ENCODE measurements at places on chromosomes 6 and 20.

- DNase-seq: no peak
Observed at GRCh38 chr6:142935553-142936517, 9.1 kb downstream of the HIVEP2 start.

DNA sequence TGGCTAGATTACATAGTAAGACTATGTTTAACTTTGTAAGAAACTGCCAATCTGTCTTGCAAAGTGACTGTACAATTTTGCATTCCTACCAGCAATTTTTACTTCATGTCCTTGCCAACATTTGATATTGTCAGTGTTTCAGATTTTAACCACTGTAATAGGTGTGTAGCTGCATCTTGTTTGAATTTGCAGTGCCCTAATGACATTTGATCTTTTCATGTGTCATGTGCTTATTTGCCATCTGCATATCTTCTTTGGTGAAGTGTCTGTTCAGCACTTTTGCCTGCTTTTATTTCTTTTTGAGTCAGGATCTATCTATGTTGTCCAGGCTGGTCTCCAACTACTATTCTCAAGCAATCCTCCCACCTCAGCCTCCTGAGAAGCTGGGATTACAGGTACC, 2.4 kb upstream of the PRPH2 start:
- no peak for DNase-seq

DNA sequence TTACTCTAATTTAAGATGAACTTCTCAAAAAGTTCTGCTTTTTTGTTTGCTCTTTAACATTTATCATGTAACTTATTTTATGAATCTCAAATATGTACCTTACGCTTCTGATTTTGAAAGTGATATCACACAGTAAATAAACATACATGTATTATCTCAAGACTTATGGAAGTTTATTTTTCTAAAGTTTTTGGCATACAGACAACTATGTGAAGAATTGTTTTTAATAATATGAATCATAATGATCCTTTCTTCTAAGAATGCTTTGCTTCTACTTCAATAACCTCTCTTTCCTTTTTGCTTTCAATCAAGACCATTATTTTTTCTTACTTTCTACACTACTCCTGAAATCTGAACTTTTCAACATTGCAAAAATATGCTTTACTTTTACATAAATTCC, 816.4 kb downstream of the EYS start:
- DNase-seq: no peak

DNA sequence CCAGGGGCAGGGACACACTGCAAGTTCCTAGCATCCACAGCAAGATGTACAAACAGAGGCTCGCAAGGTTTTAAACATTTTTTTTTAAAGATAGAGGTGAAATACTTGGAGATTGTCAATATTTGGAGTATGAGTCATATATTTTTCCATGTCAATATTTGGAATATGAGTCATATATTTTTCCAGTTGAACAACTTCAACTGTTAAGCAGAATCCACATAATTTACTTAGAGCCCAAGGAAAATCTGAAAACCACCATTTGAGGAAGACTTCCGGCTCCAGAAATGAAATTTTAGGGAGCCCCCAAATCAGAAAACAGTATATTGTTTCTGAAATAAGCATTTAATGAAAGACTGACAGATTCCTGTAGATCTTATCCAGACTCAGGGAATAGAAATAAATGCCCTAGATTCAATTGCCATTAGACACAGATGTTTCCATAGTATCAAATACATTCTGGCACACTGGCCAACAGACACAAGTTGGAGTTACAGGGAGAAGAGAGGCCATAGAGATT, 51.6 kb upstream of the FAM184A start:
- DNase-seq: no peak

- no peak for DNase-seq
Observed at GRCh38 chr6:6772751-6773150, 184.2 kb downstream of the LY86 start.

DNA sequence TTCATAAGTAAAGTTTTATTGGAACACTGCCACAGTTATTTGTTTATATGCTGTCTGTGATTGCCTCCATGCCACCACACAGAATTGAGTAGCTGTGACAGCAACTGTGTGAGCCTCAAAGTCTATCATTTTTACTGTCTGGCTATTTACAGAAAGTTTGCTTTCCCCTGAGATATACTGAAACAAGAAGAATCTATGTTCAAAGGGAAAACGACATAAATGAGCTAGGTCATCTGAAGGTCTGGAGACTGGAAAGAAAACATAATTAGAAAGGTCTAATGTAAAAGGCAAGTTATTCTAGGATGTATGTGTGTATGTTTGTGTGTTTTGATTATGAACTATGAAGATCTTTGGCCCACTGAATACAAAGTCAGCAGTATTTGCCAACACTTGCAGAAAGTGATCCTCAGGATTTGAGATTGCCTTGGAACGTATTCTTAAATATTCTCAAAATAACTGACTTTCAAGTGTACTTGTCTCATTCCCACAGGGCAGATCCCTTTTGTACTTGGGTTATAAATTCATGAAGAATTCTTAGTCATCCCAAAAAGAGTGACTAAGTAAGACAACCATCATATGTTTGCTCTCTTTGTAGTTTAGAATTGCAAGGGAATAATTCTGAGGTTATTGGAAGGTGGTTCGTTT, 677.7 kb downstream of the DOK5 start:
- DNase-seq: no peak

DNA sequence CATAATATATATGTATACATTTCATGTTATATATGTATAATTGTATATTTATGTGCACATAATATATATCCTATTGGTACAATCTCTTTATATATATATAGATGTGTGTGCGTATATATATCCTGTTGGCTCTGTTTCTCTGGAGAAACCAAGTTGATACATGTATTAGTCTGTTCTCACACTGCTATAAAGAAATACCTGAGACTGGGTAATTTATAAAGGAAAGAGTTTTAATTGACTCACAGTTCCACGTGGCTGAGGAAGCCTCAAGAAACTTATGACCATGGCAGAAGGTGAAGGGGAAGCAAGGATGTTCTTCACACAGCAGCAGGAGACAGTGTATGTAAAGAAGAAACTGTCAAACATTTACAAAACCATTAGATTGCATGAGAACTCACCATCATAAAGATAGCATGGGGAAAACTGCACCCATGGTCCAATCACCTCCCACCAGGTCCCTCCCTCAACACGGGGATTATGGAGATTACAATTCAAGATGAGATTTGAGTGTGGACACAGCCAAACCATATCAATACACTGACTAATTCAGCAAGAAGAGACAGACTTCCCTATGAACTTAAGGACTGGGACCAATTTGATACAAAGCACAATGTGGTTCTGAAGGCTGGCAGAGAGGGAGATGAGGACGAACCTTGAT, 14.0 kb downstream of the CST3 start:
- DNase-seq: no peak

DNA sequence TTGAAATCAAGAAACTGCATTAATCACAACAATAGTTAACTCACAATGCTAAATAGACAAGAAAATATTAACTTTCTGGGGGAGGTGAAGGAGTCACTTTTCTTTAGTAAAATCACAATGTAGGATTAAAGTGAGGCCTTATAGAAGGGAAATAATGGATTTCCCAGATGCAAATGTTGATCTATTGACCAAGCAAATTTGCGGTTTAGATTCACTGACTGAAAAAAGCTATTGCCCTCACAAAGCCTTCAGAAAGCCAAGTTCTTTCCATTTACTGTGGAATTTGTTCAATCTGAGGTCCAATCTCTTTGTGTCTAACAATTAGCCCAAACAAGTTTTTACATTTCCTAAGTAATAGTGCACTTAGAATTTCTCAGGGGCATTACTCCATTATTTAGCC, 95.1 kb upstream of the PTCHD4 start:
- DNase-seq: no peak

GRCh38 chr6:155026022-155026705, 31.0 kb downstream of the TIAM2 start:
- DNase-seq: no peak

DNA sequence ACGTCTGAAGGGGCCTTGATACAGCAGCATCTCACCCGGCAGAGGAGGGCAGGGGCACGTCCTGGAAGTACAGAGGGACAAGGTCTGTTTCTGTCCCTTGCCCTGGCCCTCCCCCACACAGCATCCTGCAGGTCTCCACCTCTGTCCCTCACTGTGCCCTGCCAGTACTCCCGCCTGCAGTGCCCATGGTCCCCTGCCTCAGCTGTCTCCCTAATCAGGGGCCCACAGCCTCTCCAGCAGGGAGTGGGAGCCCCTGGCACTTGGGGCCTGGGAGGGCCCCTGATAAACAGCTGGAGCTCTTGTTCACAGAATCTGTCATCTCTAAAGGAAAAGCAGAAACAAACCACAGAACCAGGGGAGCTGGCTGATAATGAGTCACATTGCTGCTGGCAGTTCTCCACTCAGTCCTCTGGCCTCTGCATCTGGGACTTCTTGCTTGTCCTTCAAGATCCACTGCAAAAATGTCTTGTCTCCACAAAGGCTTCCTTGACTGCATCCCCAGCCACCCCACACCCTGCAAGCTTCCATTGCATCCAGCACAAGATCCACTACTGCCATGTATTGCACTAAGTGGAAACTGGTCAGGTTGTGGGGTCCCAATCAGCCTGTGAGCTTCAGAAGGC, 33.2 kb upstream of the TAF8 start:
- DNase-seq: peak; percentile 77

GRCh38 chr20:43318755-43319297, 129.1 kb upstream of the PTPRT start:
- no peak for DNase-seq

DNA sequence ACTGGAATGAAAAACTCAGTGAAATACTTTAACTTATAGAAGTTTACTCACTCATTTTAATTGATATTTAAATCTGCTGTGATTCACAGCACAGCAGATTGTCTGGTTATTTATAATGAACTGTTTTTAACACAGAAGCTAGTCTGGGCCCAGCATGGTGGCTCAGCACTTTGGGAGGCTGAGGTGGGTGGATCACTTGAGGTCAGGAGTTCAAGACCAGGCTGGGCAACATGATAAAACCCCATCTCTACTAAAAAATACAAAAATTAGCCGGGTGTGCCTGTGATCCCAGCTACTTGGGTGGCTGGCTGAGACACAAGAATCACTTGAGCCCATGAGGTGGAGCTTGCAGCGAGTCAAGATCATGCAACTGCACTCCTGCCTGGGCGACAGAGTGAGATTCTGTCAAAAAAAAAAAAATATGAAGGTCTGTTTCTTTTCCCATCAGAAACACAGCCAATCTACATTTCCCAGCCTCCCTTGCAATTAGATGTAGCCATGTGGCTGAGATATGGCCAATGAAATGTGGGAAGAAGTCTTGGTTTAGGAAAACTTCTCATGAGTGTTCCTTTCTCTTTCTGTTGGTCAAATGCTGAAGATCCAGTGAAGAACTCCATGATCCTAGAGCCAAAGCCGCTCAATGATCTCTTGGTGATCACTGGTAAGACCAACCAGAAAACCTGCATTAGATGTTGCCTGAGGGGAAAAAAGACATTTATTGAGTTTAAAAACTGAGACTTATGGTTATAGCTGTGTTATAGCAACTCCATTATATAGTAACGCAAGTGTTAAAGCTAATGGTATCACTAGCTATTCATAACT, 31.3 kb upstream of the BTN3A2 start:
- DNase-seq: no peak

DNA sequence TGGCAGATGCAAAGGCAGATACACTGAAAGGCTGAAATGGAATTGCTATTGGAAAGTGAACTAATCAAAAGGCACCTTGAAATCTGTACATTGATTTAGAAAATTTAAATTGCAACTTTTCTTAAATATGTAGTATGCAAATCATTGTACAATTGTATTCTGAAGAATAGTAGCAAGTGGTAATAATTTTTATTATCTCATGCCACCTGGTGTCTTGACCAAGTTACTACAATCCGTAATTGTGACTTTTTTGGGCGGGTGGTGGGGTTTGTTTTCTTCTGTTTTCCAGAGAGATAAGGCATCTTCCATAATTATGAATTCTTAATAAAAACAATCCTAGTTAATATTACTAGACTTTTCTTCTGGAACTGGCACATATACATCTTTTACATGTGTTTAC, 12.5 kb upstream of the BCKDHB start:
- DNase-seq: no peak

- DNase-seq: peak; percentile 87
Observed at GRCh38 chr6:143806282-143807102, 36.6 kb upstream of the LTV1 start.

- DNase-seq: no peak
Observed at GRCh38 chr6:151191527-151191926, 48.2 kb upstream of the AKAP12 start.

GRCh38 chr6:16979677-16980370, 122.0 kb upstream of the STMND1 start:
- peak; percentile 66 for DNase-seq

GRCh38 chr6:7152462-7152861, 44.7 kb downstream of the RREB1 start:
- DNase-seq: no peak

GRCh38 chr6:7974938-7975763, 64.6 kb upstream of the TXNDC5 start:
- no peak for DNase-seq

DNA sequence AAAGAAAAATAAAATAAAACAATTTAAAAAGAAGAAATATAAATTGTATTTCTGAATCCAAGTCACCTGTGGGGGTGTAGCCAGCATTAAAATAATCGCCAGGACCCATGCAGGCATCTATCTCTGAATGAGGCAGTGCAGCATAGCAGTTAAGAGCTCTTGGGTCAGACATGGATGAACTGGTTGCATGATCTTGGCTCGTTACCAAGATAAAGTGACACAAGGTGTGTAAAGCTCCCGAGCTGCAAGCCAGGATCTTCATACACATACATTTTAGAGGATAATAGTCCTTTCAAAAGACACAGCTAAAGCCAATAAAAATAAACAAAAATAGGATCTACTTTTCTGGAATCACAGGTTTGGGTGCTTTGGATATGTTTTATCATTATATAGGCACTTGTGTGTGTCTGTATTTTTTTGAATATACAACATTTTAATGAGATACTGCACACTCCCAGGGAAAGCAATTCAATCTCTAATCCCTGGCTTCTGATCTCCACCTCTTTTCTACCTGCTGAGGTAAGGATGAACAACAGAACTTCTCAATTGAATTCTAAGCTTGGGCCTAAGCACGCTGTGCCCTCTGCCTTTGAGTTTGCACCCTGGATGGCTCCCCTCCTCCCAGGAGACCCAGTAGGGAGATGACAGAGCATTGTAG, 8.9 kb downstream of the TRIM10 start:
- DNase-seq: no peak

DNA sequence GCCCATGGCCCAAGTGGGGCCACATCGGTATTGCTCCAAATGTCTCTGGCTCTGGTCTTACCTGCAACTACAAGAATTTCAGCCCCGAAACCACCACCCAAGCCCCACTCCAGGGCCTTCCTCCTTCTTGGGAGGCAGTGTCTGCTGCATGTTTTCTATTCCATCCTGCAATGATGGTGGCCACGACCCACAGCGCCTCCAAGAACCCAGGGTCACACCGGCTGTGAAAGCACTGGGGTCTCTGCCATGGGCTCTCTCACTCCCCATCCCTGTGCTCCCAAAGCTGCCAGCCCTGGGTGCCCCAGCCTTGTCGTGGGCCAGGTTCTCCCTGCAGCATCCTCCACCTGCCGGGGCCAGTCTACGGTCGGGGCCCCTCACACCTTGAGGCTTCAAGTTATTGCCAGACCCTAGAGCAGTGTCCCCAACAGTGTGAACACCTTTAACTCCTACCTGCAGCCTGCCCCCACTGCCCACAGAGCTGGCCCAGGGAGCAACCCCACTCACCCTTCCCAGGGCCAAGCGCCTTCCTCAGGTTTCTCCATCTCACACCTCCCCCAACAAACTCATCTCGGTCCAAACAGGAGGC, 115.4 kb downstream of the JPH2 start:
- DNase-seq: no peak
